Activated CD8-positive, alpha-beta T cell treated with anti-CD3 and anti-CD28 coated beads for 36 hours (primary cell): ENCODE measurements at places on chromosomes 11 and 22. TPM values are rescaled to one million over a fixed set of nuclear protein-coding genes. Genes with fewer than 3 reads are reported as not detected.

The HTR3B gene
- total RNA-seq = not detected

The MPPED2 gene
- not detected for total RNA-seq

The DEUP1 gene
- not detected for total RNA-seq

The CBLIF gene
- not detected for total RNA-seq

The TRABD gene
- total RNA-seq = 110 TPM

The CDC42EP2 gene
- total RNA-seq = not detected

The MEI1 gene
- 27.7 TPM for total RNA-seq

The FGF4 gene
- total RNA-seq = not detected

The TNNT3 gene
- 5.4 TPM for total RNA-seq

The MS4A6E gene
- not detected for total RNA-seq

The MUC6 gene
- not detected for total RNA-seq

The OR6T1 gene
- not detected for total RNA-seq

The ALDH3B2 gene
- not detected for total RNA-seq

The DERL3 gene
- total RNA-seq = 7.6 TPM

The PGA5 gene
- total RNA-seq = not detected

The HSPB2 gene
- total RNA-seq = not detected

The MN1 gene
- total RNA-seq = 0.16 TPM

The SLC22A12 gene
- total RNA-seq = not detected

The LDHAL6A gene
- total RNA-seq = not detected

The KCNK4 gene
- total RNA-seq = not detected

The SYT13 gene
- total RNA-seq = not detected

The SMIM35 gene
- total RNA-seq = 0.27 TPM

The TESMIN gene
- 3.4 TPM for total RNA-seq

The POU2AF3 gene
- total RNA-seq = not detected

The NXPE1 gene
- not detected for total RNA-seq

The SEC14L6 gene
- not detected for total RNA-seq

The RAG1 gene
- total RNA-seq = 0.16 TPM
